ENCODE measurements at places on chromosomes 4 and X. TPM values are rescaled to one million over a fixed set of nuclear protein-coding genes. Genes with fewer than 3 reads are reported as not detected.

The TCEAL6 gene
- not detected for total RNA-seq

GRCh38 chrX:132467026-132467425 is 21.8 kb downstream of the MBNL3 start:
- DNase-seq, result no peak

GRCh38 chrX:69107747-69108401 is 57.4 kb downstream of the PJA1 start:
- DNase-seq, result no peak

DNA sequence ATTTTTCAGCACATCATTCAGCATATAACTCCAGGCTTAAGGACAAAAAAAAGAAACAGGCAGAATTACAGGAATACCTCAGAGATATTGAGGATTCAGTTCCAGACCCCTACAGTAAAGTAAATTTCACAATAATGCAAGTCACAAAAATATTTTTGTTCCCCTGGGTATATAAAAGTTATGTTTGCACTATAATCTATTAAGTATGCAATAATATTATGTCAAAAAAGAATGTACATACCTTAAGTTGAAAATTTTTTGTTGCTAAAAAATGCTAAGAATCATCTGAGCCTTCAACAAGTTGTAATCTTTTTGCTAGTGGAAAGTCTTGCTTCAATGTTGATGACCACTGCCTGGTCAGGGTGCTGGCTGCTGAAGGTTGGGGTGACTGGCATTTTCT is 2532.5 kb downstream of the ARAP2 start:
- DNase-seq, result no peak

DNA sequence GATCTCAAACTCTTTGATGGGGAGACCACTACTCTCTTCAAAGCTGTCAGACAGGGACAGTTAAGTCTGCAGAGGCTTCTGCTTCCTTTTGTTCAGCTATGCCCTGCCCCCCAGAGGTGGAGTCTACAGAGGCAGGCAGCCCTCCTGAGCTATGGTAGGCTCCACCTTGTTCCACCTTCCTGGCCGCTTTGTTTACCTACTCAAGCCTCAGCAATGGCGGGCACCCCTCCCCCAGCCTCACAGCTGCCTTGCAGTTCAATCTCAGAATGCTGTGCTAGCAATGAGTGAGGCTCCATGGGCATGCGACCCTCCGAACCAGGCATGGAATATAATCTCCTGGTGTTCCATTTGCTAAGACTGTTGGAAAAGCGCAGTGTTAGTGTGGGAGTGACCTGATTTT is 42.1 kb upstream of the UGT2B10 start:
- DNase-seq, result no peak

DNA sequence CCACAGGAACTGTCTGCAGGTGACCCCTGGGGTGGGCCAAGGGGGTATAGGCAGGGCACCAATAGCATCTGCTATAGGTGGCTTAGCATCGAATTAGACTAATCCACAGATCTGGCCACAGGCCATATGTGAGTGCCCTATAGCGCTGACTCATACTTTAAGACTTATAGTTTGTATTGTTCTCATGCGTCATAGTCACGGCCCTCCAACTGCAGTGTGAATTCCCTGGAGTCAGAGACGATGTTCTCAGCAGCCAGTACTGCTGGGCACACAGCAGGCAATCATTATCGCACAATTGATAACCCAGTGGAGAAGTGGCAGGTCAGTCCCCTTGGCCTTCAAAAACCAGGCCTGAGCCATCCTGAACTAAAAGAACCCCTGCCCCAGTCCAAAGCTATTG is 58.1 kb downstream of the ADGRG2 start:
- no peak for DNase-seq
